ENCODE measurements at places on chromosomes 7 and 10.

- no peak for DNase-seq
Observed at GRCh38 chr7:26543340-26543739, 251.7 kb downstream of the SNX10 start.

GRCh38 chr10:99326871-99327270 is 2.3 kb upstream of the CNNM1 start:
- DNase-seq: no peak

DNA sequence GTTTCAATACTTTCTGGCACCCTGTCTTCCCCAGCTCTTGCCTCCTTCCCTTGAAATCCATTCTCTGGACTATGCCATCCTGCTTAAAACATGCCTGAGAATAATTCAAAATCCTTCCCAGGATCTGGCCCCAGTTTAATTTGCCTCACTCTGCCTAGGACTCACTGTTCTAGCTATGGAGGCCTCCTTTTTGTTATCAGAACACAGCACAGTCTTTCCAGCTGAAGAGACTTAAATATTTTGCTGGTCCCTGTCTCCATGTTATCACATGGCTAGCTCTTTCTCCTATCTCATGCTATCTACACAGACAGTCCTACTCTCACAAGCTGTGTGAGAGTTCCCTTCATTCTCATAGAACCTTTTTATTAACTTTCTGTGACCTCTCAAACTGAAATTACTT is 194.8 kb downstream of the RNLS start:
- DNase-seq: no peak

DNA sequence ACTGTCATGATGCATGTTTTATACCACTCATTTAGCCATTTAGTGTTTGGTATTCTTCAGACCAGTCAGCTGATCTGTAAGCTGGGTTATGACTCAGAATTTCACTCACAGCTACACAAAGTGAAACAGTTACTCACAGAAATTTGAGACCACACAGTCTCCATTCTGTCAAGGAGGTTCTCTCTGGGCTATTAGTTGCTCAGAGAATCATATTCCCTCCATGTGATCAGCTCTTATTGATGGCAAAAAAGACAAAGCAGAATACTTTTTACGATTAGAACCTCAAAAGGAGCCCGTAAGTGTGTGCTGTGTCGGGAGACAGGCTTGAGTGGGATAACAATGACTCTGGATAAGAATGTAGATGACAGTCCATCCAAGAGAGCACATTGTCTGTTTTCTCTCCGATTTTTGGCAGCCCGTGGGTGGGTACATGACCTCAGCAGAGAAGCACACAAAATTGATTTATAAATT is 277.6 kb upstream of the SORCS1 start:
- no peak for DNase-seq

- DNase-seq: no peak
Observed at GRCh38 chr10:24344695-24345463, 135.9 kb downstream of the KIAA1217 start.

- no peak for DNase-seq
Observed at GRCh38 chr7:20173828-20174227, 43.4 kb downstream of the MACC1 start.
